ENCODE measurements at places on chromosomes 6 and 20.

DNA sequence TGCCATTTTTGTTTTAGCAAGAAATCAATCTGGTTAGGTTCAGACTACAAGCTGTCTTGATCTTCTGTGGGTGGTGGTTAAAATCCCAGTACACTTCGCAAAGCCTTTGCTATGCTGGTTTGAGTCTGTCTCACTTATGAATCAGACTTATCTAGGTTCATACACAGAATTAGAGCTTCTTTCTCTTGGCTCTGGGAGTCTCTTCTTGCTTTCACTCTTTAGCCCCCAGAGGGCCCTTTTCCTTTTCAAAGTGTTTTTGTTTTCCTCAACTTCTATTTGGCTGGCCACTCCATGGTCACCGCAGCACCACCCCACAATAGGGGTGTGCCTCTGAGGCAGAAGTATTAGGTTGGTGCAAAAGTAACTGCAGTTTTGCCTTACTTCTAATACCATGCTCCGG, 21.3 kb downstream of the ECI2 start:
- ATAC-seq = no peak

- no peak for ATAC-seq
Observed at GRCh38 chr6:98485593-98485992, 348.8 kb upstream of the POU3F2 start.

DNA sequence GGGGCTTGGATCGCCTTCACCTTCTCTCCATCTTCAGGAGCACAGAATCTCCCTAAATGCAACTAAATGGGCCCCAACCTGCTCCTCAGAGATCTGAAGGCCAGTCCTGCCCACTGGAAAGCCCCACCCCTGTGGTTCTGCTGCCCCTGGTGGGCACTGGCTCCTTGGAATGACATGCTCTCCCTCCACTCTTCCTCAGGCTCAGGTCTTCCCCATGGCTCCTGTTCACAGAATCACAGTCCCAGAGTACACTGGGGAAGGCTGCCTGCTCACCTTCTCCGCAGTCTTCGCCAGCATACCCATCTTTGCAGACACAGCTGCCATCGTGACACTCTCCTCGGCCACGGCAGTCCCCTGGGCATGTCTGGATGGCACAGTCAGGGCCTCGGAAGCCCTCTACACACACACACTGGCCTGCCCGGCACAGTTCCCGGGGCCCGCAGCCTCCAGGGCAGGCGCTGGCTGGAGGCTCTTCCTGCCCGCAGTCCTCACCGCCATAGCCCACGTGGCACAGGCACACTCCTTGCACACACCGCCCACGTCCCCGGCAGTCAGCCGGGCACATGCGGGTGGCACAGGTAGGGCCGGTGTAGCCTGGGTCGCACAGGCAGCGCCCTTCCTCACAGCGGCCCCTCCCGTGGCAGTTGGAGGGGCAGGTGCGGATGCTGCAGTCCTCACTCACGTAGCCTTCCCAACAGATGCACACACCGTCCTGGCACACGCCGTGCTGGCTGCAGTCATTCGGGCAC, 13.6 kb downstream of the TNXB start:
- ATAC-seq = no peak

GRCh38 chr6:34343806-34344205, 48.7 kb downstream of the NUDT3 start:
- ATAC-seq = peak; percentile 51

Measured in activated CD4-positive, CD25-positive, alpha-beta regulatory T cell treated with anti-CD3 and anti-CD28 coated beads, Interleukin-2, amount 50 U/mL, for 24 hours (primary cell).